Breast epithelium (tissue), 4 donors: ENCODE measurements at places on chromosomes 2 and 18. TPM values are rescaled to one million over a fixed set of nuclear protein-coding genes. Genes with fewer than 3 reads are reported as not detected.

The IFIH1 gene
- total RNA-seq: 9.6 TPM

The MC4R gene
- not detected for total RNA-seq

The TTL gene
- 26.7 TPM for total RNA-seq

The CYP27A1 gene
- total RNA-seq: 25.6 TPM

The PTPRM gene
- 140 TPM for total RNA-seq

The ARHGAP15 gene
- 8.9 TPM for total RNA-seq

The ANKRD29 gene
- 13.8 TPM for total RNA-seq

The TMEM37 gene
- 43.2 TPM for total RNA-seq

DNA sequence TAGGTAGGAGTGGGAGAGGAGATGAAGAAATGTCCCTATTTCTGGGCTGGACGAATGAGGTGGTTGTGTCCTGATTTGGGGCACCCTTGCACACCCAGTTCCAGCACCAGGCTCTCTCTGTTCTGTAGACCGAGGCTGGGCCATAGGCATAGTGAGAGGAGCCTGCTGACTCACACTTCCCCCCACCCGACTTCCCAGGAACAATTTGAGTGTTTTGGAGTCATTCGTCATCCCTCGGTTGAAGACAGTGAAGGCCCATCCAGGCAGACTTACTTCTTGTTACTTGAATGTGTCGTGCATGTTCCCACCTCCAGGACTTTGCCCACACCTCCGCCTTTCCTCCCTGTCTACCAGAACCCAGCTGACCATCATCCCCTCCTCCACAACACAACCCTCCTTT is 179.1 kb downstream of the HAUS1 start:
- no peak for DNase-seq

- no peak for DNase-seq
Measured at GRCh38 chr2:72940361-72940760, 23.0 kb downstream of the EMX1 start.

- DNase-seq: no peak
Measured at GRCh38 chr18:2050702-2051201, 520.6 kb downstream of the METTL4 start.

GRCh38 chr18:62264984-62265383 is 60.1 kb upstream of the TNFRSF11A start:
- DNase-seq: no peak
